ENCODE measurements at places on chromosomes 1 and 21. TPM values are rescaled to one million over a fixed set of nuclear protein-coding genes. Genes with fewer than 3 reads are reported as not detected.

DNA sequence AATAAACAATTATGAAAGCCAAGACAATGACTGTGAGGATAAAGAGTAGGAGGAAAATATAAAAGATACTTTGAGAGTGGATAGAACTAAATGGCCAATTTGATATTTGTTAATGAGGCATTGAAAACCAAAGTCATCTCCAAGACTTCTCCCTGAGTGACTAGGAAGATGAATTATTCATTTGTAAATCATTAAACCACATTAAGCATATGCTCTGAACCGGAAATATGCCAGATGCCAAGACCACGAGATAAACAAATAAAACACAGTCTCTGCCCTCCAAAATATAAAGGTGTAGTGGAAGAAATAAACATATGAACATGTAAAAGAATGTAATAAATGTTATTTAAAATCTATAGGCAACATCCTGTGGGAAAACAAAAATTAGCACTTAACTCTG is 78.8 kb downstream of the MRPL39 start:
- no peak for DNase-seq

- DNase-seq: no peak
These were observed 276.3 kb downstream of the MATN1 start for GRCh38 chr1:30447080-30447479.

GRCh38 chr21:40208206-40208947 is 341.1 kb downstream of the PCP4 start:
- no peak for DNase-seq

DNA sequence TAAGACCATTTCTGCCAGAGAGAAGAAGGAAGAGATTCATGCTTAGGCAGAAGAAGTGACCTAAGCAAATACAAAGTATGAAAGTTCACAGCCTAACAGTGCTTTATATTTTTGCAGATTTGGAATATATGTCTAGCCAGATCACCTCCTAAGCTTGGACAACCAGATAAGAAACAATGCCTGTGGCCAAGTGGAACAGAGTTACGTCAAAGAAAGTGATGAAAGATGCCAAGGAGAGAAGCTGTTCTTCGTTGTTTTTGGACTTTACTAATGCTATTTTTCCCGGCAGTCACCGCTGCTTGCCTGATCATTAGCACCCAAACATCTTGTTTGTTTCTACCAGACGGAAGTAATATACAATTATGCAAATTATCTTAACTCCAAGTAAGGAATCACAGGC is 489.2 kb upstream of the C1orf87 start:
- no peak for DNase-seq

FCGR3B gene
- not detected for polyA plus RNA-seq
